ENCODE measurements at places on chromosomes 16 and 17.
A peak's percentile ranks its signal among the peaks of the same experiment; 100 is the strongest.

DNA sequence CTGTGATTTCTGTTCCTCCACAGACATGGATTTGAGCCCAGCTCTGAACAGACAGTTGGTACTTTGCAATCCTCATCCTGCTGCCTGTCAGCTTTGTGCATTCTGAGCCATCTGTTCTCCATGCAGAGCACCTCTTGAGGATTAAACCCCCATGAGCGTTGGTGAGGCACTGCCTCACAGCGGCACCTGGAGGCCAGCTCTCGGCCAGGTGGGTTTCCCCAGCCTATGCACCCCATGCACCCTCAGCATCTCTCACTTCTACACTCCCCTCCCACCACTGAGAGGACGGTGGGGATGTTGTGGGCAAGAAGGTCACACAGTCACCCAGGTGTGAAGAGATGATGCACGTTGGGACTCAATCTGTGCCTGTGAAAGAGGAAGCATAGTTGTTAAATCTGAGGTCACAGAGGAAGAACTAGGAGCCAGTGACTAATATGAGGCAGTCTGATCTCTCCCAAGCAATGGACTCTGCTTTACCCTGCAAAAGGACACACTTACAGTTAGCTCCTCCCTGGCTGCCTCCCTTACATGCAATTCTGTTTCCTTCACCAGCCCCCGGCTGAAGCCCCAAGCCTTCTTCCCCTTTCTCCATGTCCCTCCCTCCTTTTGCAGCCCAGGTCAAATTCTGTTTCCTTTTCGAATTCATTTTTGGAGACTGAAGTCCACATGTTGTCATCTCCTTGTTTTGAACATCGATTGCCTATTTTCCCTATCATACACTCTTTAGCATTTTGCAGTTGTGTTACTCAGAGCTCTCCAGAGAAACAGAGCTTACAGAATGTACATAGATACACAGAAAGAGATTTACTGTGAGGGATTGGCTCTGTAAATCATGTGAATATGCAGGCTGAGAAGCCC, 58.5 kb downstream of the HS3ST3B1 start:
- DNase-seq, result peak; percentile 80

GRCh38 chr17:12536472-12536871, 129.2 kb upstream of the MYOCD start:
- no peak for DNase-seq

DNA sequence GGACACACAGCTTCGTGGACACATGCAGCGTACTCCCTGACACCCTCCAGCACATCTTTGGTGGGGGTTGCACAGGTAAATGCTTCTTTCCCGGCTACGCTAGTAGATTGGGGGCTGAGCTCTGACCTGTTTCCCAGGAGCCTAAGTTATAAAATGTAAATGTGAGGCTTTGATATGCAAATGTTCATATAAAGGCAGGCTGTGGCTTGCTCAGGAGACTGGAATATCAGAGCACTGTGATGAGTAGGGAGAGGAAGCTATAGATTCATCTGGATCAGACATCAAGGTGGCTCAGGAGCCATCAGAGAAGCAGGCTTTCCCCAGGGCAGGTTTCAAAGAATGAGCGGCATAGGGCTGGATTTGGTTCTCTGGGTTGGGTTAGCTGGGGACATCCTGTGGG, 3.4 kb upstream of the ETV4 start:
- no peak for DNase-seq

DNA sequence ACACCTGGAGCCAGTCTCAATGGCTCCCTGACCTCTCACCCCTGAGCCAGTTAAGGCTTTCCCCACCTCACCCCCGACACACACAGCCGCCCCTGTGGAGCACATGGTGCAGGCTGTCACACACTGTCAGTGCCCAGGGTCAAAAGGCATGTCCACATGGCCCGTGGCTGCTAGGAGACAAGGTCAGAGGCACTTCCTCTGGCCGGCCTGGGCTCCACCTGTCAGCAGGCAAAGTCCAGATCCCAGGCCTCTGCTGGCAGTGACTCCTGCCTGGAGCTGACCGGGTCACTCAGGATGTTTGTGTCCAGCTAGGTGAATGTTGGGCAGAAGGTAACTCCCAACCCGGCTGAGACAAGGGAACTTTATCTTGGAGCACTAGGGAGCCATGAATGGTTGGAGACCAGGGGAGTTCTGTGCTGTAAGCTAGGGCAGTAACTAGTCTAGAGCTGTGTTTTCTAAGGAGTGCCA, 6.0 kb downstream of the SREBF1 start:
- DNase-seq, result no peak

DNA sequence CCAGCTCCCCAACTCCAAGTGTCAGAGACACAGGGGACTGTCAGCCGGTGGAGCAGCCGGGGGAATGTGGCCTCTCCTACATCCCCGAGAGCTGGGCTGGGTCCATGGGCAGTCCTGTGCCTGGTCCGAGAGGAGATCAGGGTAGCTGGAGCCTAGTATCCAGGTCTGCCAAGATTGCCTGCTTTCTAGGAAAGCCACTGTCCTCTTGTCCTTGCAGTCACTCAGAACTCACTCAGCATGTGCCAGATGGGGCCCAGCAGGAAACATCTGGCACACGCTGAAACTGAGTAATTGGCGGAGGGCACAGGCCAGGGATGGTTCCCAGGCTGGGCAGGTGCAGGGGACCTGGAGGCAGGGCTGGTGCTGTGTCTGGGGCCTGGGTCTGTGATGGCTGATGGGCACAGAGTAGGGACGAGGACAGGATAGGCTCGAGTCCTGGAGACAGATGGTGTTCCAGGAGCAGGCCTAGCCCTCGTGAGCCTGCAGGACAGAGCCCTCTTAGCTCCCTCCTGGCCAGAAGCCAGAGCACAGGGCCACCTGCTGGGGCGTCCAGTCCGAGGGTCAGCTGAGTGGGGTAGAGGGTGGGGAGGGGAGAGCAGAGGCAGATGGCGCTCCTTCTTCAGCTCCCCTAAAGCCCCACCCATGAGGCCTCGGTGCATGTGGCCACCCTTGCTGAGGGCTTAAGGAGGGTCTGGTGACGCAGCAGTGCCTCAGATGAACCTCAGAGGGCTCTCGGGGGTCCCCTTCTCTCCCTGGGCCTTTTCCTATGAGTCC, 31.1 kb downstream of the ADCY7 start:
- DNase-seq, result no peak

DNA sequence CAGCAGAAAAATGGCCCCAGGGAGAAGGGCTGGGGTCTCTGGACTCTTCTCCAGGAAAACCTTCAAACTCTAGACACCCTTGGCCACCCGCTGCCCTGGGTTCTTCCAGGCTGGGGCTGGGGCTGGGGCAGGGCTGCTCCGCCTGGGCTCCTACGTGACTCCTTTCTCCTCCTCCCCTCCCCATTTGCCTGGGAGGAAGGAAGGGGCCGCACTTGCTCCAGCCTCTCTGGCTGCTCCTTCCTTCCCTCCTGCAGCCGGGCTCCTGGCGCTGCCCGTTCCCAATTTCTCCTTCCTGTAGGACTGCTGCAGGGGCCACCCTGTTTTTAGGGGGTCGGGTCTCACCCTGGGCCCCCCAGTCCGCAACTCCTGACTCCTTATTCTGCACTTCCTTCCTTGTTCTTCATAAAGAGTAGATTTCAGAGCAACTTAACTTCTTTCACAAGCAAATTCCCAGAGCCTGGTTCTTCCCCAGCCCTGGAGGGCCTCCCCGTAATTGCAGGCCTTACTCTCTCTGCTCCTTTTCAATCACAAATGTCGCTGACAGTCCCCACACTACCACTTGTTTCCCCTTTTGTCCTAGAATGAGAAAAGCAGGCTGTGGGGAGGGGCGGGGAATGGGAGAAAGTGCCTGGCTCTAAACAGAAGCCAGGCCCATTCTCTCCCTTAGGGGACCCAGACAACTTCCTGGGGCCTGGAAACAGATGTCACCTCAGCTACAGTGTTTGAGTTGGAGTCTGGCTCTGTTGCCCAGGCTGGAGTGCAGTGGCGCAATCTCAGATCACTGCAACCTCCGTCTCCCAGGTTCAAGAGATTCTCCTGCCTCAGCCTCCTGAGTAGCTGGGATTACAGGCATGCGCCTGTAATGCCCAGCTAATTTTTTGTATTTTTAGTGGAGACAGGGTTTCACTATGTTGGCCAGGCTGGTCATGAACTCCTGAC, 137.8 kb downstream of the ENGASE start:
- no peak for DNase-seq

- no peak for DNase-seq
Measured at GRCh38 chr16:21946889-21947635, 6.1 kb upstream of the UQCRC2 start.

GRCh38 chr17:37037590-37038155, 88.9 kb downstream of the AATF start:
- no peak for DNase-seq

DNA sequence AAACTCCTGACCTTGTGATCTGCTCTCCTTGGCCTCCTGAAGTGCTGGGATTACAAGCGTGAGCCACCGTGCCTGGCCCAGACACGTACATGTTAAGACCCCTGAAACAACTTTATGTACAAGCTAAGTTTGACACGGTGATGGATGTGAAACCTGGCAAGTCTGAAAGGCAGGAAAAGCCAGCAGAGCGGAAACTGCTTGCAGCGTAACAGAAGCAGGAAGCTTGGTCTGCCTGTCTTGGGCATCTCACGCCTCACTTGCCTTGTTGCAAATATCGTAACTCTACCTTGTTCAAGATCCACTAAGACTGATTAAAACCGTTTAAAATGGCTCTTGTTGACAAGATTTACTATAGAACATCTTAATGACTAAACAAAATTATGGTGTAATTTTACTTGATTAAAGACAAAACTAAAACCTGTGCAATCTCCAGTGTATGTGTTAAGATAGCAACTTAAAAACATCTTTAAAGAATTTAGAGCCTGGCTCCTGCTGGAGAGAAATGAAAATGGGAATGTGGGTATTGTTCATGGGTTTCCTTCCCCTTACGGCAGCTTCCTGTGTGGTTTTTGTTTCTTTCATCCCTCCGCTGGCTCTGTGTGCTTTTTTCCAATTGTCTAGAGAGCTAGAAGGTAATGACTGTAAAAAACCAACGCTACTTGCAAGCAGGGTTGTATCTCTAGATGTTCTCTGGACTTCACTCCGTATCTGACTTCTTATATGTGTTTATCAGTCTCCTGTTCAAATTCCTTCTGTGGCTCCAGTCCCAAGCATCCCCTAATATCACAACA, 477.6 kb downstream of the XYLT1 start:
- no peak for DNase-seq

DNA sequence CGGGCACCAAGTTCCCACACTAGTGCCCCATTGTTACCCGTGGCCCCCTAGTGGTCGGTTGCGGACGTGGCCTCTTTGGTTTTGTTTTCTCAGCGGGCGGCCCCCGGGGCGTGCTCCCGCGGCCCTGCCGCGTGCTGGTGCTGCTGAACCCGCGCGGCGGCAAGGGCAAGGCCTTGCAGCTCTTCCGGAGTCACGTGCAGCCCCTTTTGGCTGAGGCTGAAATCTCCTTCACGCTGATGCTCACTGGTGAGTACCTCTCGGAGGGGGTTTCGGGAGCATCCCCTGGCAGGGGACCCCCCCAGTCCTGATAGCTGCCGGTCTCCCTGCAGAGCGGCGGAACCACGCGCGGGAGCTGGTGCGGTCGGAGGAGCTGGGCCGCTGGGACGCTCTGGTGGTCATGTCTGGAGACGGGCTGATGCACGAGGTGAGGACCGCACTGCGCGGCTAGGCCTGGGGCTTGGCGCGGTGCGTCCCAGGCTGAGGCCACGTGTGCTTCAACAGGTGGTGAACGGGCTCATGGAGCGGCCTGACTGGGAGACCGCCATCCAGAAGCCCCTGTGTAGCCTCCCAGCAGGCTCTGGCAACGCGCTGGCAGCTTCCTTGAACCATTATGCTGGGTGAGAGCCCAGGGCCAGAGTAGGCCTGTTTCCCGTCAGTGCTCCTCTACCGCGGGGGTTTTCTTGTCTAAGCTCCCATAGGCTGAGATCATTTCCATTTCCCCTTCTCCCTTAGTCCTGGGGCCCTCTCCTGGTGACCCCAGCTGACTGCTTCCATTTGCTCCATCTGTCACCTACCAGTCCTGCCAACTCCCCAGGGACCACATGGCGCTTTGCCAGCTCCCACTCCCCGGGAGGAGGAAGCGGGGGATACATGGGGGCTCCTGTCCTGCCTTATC, 1.7 kb downstream of the SPHK1 start:
- peak; percentile 94 for DNase-seq

DNA sequence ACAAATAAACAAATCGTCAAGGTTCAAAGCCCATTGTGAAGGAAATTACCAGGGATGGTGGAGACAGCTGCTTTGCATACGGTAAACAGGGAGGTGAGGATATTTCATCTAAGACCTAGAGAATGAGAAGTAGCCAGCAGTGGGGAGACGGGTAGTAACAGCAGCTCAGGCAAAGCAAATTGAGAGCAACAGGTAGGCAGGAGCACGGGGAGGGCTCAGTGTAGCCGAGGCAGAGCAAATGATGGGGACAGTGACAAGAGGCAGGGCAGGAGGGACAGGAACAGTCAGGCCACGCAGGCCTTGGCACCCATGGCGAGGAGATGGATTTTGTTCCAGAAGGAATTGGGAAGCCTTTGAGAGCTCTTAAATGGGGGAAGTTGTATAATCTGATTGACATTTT, 29.0 kb upstream of the SBK1 start:
- no peak for DNase-seq

- DNase-seq, result no peak
Measured at GRCh38 chr16:15041271-15042004, 14.4 kb downstream of the NTAN1 start.

- DNase-seq, result peak; percentile 43
Measured at GRCh38 chr17:77281122-77281903, 140.5 kb downstream of the SEC14L1 start.

GRCh38 chr16:10575506-10576130, 4.8 kb downstream of the EMP2 start:
- no peak for DNase-seq

DNA sequence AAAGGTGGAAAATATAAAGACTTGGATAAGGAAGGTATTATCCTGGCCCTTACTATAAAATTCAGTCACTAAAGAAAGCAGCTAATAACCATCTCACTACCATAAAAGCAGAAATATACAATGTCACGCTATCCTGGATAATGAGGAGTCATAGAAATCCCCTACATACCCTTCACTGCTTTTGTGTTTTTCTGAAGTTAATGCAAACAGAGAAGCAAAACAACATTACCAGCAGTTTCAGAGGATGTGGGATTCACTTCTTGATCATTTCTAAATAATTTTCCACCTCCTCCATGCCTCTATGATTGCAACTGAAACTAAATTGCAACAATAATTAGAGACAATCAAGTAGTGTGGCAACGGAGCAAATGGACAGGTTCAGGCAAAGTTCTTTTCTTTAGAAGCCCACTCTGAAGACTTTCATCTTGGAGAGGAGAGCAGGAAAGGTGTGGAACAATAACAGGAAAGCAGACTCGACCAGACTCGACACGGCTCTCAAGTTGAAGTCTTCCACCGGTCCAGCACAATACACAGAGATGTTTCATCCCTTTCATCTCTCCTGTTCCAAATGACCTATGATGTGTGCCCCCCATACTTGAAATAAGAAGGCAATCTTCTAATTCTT, 10.2 kb downstream of the CYTH1 start:
- DNase-seq, result peak; percentile 64

Data from stimulated activated effector memory CD8-positive, alpha-beta T cell treated with anti-CD3 and anti-CD28 coated beads, Interleukin-12 subunit alpha, Interleukin-12 subunit beta, amount 100 ng/mL, for 72 hours (primary cell).